Activated naive CD4-positive, alpha-beta T cell (primary cell): ENCODE measurements at places on chromosomes 11 and 22.

DNA sequence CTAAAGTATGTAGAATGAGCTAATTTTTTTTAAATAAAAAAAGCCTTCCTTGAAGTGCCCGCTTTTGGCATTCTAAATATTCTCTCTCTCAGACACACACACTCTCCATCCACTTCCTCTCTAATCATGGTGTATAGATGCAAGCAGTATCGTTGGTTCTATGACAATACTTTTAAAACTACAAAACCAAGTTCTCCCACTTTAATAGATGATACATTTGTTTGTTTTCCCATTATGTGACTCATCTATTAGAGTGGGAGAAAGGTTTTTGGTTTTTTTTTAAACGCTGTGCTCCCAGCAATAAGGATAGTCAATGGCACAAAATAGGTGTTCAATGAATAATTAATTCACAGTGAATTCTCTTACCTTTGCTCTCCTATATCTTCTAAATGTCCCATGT is 44.6 kb downstream of the FZD4 start:
- no peak for DNase-seq

- DNase-seq: no peak
Observed at GRCh38 chr22:41935015-41935351, 8.4 kb upstream of the TNFRSF13C start.

DNA sequence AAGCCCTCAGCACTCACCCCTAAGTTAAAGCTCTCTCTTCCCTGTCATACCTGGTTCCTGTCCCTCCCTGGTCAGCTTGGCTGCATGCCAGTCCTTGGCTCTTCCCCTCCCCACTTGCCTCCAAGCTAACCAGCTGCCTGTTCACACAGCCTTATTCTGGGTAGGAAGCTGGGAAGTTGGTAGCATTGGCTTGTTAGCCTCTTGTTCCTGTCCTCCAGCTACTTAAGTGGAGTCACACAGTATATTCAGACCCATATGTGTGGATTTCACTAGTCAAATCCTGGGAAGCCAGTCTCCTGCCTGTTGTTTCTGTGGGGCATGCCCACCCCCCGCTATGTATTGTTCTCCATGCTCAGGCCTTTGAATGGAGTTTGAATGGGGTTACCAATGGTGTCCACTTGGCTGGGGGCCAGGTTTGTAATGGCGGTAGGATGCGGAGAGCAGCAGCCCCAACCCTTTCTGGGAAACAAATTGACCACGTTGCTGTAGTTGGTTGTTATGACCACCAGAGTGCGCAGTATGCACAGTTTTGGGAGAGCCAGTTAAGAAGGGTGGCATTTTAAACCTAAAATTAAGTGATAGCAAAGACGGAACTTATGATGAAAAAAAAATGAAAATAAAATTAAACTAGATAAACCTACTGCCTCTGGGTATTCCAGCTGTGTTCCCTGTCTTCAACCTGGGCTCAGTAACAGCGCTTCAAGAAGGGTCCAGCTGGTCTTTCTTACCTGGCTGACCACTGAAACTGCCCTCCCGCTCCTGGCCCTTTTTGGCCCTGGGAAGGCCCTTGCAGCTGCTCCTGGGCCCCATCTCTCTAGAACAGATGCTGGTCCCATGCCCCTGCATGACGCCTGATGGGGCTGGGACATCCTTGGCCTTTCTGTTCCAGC is 10.7 kb upstream of the RPS3 start:
- no peak for DNase-seq

GRCh38 chr11:67432655-67433349 is 4.5 kb downstream of the RPS6KB2 start:
- DNase-seq: no peak

- DNase-seq: no peak
Observed at GRCh38 chr22:26592421-26592891, 2.5 kb upstream of the TPST2 start.

DNA sequence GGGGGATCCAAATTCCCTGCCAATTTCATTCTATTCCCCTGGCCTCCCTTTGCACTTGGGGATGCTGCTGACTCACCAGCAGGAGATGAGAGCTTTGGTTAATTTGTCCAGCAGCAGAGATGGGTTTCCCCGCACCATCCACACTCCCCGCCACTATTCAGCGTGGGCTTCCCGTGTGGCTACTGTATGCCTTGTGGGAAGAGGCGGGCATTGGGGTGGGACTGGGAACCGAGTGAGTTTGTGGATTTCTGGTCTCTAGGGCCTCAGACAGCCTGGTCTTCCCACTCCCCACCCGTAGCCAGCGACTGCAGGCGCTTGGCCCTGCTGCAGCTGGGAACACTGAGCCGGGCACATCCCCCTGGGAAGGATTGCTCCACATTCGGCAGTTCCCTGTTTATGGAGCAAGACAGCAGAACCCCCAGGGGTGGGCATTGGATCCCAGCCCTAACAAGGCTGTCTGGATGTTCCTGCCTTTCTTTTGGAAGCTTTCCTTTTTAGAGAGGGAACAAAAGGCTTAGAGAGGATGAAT is 23.4 kb downstream of the KIAA1671 start:
- no peak for DNase-seq

DNA sequence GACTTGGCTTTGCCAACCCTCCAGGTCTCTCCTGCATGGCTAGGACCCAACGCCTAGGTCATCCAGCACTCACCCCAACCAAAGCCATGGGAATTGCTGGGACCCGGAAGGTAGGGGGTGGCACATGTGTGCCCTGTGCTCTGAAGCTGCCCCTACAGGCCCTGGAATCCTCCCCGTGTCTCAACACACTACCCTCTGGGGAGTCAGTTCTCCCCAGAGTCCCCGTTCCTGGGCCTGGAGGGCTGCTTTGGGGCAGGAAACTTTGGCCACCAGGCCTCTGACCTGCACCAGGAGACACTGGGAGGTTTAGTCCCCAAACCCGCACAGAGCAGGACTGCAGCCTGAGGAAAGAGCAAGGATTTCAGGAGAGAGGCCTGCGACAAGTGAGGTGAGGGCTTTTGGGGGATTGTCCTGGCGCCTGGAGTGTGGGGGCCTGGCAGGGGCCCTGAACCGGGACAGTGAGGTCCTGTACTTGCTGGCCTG is 495 bp upstream of the IFITM1 start:
- DNase-seq: no peak

- no peak for DNase-seq
Observed at GRCh38 chr22:46454504-46455269, 82.7 kb downstream of the CELSR1 start.

- DNase-seq: no peak
Observed at GRCh38 chr22:24512043-24512442, 16.9 kb downstream of the UPB1 start.
